NCI-H446 treated with DMSO at 0.1 percent for 48 hours (cell line): ENCODE measurements at places on chromosomes 7 and 10.

DNA sequence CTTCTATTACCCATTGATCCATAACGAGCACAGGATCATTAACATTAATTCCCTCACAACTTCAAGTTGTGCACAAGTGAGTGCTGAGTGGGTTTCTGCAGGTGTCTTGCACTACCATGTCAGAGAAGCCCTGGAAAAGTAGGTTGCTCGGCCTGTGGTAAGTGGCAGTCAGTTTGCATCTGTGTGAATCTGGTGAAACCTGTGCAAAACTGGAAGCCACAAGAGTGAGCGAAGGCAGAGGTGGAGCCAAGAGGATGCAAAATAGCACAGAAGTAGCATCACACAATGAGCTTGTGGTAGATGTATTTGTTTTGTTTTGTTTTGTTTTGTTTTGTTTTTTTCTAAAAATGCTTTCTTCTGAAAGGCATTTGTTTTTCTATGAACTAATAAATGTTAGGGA, 181.5 kb downstream of the THSD7A start:
- no peak for DNase-seq

- no peak for DNase-seq
These were observed 119.7 kb upstream of the FAM3C start for GRCh38 chr7:121515630-121516401.

- no peak for DNase-seq
These were observed 219.5 kb upstream of the KCND2 start for GRCh38 chr7:120053390-120053961.

DNA sequence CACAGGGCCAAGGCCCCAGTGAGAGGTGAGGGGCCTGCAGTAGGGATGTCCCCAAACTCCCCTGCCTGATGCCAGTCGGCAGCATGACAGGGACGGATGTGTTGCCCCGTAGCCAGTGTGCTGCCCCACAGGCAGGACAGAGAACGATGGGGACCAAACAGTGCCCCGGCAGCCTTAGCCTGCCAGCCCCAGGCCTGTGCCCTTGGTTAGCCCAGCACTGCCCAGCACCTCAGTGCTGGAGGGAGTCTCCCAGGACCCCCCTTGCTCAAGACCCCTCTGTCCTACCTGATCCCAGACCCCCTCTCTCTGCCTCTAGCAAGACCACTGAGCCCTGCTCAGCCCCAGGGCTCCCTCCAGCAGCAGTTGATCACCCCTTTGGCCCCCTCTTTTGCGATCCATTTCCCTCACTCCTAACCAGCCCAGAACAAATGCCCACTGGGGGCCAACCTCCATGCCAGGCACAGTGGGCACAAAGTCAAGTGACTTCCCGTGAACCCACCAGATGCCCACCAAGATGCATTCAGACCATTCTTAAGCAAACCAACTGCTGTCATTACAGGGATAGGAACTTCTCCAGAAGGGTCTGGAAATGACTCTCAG, 34.0 kb downstream of the OAT start:
- DNase-seq = no peak

DNA sequence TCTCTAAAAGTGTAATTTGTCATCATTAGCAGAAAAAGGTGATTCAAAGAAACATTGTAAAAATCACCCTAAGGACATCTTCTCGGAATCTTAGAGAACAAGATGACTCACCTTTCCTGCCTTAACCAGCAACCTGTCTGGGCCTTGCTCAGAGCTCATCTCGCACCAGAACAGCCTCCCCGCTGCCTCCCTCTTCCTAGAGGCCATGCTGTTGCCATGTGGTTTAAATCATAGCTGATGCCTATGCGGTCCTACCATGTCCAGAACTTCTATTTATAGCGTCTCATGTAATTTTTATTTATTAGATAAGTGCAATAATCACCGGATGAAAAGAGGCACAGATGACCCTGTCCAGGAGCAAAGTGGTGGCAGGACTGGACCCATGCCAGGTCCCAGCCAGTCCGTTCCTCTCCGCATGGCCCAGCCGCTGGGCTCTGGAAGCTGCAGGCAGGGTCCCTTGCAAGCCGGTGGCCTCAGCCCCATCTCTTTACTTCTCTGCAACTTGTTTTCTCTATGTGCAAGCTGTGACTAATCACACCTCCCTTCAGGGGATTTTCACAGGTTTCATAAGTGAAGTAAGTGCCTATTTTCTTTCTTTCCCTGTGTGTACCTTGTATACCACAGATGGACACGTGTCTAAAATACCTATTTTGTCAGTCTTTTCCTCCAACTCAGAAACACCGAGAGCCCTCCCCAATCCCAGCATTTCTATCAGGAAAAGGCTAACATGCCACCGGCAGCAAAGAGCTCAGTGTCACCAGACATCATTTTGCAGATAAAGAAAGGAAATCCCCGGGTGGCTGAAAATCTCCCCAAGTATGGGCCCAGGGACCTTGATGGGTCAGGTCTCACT, 27.1 kb downstream of the KLF6 start:
- no peak for DNase-seq

GRCh38 chr7:99141334-99141733, 2.6 kb downstream of the SMURF1 start:
- no peak for DNase-seq

DNA sequence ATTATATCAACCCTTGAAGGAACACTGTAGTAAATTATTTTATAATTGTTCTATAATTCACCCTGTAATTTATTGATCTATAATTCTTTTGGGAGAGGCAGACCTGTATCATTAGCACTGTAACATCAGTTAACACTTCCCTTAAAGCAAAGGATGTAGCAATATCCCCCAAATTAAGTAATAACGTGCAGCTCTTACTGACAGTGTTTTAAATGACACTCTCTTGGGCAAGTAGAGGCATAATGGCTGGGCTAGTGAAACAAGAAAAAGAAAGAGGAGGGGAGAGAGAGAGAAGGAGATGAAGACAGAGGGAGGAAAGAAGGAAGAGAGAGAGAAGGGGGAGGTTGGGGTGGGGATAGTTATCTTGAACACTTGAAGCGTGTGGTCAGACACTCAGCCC, 161.0 kb upstream of the RNF32 start:
- no peak for DNase-seq

DNA sequence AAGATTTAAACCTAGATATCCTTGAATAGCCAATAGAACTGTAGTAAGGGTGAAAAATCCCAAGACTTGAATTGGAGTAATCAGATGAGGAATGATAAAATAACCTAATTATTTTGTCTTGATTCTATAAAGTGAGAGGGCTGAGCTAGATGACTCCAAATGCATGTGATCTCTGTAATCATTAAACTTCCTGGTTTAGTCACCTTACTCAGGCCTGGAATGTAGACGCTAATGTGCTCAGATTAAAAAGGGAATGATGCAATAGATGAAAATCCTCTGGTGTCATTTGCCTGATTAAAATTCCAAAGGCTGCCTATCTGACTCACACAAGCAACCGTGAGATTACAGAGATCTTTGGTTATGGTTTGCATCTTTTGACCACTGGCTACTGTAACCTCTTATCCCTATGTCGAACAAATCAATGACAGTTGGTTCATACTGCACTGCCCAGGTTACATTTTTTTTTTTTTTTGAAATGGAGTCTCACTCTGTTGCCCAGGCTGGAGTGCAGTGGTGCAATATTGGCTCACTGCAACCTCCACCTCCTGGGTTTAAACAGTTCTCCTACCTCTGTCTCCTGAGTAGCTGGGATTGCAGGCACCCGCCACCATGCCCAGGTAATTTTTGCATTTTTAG, 2.9 kb upstream of the HKDC1 start:
- DNase-seq = no peak
